ENCODE measurements at places on chromosomes 5 and 9.

DNA sequence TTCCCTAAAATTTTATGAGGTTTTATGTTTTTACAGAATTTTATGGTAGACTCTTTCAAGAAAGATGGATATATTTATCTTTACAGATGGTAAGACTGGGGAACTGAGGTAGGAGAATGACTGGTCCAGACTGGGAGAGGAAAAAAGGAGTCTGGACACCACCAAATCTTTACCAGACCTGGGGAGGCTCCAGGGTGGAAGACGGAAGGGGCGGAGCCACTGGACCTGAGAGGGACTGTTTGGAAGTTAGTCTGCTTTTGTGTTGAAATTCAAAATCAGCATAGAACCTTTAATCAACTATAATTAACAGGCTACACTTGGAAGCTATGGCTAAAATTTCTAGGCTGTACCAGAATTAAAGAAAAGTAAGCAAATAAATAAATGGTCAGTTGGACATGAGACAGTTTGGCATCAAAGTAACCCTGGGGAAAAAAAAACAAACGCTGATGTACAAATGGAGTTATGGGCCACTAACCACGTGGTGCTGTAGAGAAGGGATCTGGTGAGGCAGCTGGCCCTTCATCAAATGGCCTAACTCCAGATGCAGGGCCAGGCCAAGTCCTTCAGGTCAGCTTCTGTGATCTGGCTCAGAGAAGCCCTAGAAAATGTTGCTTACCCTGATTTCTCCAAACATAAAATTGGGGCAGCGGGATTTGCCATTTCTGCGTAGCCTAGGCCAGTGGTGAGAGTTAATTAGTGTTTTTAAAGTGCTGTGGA lies 155.1 kb downstream of the ARSB start:
- DNase-seq, result peak; percentile 1

GRCh38 chr9:80560976-80561375 lies 989.2 kb downstream of the TLE4 start:
- no peak for DNase-seq

GRCh38 chr9:119432428-119432827 lies 63.2 kb upstream of the BRINP1 start:
- no peak for DNase-seq

DNA sequence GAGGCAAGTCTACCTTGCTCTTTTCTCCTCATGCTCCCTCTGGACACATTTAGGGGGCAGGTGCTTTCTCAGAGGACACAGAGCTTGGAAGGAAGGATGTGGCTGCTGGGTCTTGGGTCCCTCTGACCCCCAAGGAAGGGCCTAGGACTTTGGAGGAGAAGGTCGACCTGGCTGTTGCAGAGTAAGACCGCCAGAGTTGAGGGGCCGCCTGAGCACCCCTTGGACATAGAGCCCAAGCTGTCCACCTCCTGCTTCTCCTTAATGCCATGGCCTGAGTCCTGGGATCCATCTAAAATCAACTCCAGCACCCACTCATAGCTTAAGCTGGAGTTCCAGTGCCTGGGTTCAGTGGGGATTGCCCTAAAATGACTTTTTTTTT lies 20.6 kb downstream of the LAMC3 start:
- no peak for DNase-seq

DNA sequence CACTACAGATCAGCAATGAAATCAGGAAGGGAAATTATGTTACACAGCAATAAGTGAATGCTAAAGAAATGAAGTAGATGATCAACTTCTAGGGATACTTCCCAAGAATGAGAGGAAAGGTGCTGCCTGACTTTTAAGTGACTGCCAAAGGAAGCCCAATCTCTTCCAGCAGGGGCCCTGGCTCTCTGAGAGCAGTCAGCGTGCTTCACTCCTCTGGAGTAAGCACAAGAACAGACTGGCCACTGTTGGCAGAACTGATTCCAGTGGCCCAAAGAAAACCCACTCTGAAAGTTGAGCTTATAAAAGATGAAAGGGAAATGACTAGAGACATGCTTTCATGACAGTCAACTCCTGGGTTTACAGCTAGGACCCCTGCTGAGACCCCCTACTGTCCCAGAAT lies 41.8 kb downstream of the MTMR12 start:
- DNase-seq, result no peak

Measured in amygdala (tissue), 56 donors.